ENCODE measurements at places on chromosomes 2 and 18. TPM values are rescaled to one million over a fixed set of nuclear protein-coding genes. Genes with fewer than 3 reads are reported as not detected.

DNA sequence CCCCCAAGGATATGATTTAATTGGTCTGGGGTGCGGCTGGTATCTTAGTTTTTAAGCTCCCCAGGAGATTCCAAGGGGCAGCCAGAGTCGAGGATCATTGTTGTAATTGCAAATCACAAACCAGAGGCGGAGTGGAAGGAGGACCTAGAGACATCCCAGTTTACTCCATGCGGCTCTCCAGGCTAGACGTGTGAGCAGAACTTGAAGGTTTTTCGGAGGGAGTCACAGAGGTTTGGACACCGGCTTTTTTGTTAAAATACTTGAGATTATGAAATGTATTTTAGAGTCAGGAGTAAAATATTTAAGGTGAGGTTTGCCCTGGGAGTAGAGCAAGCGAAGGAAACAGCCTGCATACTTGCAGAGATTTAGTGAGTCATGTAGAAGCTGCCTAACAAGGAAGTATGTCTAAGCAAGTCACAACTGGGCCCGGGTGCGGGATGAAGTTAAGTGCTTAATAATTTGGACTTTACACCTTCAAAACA is 39.5 kb downstream of the TGOLN2 start:
- peak; percentile 57 for DNase-seq

DNA sequence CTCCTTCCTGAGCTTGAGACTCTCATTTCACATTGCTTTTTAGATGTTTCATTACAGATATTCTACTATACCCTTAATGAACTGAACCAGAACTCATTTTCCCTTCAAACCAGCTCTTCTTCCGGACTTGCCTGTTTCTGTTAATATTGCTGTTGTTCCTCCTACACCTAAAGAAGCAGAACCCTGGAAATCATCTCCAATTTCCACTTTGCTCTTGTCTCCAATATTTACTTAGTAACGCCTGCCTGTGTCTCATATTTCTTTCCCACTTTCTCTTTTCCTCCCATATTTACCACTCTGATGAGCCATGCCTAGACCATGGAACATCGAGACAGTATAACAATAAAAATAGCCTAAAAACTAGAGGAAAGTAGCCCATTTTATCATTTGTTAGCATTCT is 17.9 kb upstream of the GMCL1 start:
- no peak for DNase-seq

GRCh38 chr2:6730649-6731532 is 134.8 kb downstream of the CMPK2 start:
- DNase-seq, result no peak

DNA sequence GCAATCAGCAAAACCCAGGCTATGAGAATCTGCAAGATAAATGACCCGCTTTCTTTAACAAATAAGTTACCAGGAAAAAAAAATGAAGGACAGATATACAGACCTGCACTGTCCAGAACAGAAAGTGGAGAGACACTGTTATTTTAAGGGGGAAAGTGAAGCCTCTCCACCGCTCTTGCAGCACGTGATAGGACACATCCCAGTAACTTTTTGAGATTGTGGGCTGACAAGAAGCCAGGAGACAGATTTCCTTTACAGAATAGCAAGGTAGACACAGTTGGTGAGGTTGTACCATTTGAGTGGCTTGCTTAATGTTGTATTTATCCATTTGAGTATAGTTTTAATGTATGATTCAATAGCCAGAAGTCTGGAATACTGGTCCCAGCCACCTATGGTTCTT is 13.0 kb downstream of the TMEM169 start:
- DNase-seq, result no peak

- no peak for DNase-seq
These were observed 217.8 kb downstream of the CDH2 start for GRCh38 chr18:27959101-27959500.

DNA sequence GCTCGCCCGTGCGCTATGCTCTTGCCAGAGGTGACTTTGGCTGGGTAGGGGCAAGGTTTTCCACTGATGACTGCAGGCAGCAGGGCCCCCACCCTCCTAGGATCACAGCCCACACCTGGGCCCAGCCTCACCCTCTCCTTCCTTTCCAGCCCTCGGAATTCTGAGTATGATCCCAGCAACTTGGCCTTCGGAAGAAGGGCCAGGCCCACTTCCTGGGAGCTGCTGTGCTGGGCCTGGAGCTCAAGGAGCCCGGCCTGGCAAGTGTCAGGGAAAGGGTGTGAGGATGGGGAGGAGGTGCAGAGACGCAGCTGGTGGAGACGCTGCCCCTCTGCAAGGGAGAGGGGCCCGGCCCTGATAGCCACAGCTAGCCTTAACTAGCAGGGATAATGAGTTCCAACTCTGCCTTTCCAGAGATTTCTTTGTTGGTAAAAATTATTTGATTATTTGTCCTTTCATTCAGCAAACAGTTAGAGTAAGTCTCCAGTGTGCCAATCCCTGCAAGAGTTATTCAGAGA is 1.7 kb upstream of the CNDP1 start:
- no peak for DNase-seq

GRCh38 chr2:242098445-242099128 is 229.1 kb downstream of the RTP5 start:
- DNase-seq, result no peak

DNA sequence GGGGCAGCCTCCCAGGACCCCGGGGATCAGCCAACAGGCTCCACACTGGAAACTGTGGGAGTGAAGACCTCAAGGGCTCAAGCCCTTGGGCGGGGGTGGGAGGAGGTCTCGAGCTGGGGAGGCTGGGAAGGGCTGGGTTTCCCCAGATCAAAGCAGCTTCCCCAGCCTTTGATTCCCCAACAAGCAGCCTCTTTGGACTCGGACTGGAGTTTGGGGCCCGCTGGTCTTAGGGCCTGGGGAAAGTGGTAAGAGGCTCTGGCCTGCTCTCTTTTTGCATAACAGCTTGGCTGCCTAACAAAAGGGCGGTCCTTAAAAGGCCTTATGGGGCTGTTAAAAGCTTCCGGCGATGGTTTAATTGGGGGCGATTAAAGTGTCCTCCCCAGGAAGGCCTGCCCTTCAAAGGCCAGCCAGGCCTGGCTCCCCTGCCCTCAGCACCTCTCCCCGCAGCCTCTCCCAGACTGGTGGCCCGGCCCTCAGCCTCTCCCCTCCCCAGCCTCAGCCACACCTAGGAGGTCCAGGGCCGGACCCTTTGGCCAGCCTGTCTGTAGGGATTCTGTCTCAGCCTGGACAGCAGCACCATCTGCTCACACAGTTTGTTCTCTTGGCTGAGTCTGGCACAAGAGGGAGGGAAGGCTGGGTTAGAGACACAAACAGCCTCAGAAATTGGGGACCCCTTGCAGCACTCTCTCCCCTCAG is 39.6 kb downstream of the ZFP36L2 start:
- DNase-seq, result peak; percentile 75

- DNase-seq, result no peak
These were observed 523.8 kb upstream of the SETBP1 start for GRCh38 chr18:44156776-44157335.

- DNase-seq, result no peak
These were observed 401.5 kb upstream of the TRIB2 start for GRCh38 chr2:12315224-12315623.

DNA sequence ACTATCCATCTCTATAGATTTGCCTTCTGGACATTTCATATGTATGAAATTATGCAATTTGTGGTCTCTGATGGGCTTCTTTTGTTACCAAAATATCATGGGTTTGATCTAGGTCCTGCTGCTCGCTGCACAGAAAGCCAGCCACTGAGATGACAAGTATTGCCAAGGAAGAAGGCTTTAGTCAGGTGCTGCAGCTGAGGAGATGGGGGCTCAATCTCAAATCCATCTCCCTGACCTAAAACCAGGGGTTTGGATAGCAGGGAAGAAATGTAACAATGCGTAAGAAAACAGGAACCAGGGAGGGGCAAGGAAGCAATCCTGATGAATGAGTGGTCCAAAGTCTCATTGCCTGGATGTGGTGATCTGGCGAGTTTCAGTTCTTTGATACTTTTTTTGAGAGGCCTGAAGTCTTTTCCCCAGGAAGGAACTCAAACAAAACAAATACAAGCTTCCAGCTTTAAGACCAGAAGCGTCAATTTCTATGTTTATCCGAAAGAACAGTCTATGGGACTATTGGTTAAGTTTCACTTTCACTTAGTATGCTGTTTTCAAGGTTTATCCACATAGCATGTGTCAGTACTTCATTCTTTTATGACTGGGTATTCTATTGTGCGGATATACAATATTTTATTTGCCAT is 3.4 kb upstream of the CKAP2L start:
- DNase-seq, result no peak

GRCh38 chr2:219689676-219690628 is 62.5 kb downstream of the SLC4A3 start:
- peak; percentile 40 for DNase-seq

DNA sequence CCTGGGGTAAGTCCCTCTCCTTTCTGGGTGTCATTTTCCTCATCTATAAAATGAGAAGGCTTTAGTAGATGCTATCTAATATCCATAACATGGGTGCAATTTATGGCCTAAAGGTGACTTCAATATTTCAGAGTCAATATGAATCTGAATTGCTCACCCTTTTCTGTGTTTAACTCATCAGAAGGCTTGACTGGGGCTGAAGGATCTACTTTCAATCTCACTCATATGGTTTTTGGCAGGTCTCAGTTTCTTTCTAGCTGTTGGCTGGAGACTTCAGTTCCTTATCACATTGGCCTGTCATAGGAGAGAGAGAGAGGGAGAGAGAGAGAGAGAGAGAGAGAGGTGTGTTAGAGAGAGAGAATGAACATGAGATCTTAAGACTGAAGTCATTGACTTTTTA is 343.7 kb upstream of the MEX3C start:
- no peak for DNase-seq

GRCh38 chr18:31801078-31801477 is 40.4 kb upstream of the SLC25A52 start:
- DNase-seq, result peak; percentile 30

DNA sequence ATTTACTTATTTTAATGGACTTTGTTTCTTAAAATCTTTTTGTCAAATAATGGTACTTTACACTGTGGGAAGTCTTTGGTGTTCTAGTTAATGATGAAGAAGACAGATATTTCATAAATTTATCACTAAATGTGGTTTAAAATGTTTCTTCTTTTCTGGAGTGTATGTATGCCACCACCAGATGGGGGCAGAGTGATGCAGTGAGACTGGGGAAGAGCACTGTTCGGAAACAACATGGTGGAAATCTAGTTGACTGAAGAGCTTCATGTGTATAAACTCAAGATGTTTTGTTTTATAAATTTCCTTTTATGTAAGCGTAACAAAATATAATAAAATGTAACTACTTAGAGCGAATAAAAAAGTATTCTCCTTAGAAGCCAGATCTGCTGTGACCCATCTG is 195.1 kb downstream of the KCNE4 start:
- no peak for DNase-seq

DNA sequence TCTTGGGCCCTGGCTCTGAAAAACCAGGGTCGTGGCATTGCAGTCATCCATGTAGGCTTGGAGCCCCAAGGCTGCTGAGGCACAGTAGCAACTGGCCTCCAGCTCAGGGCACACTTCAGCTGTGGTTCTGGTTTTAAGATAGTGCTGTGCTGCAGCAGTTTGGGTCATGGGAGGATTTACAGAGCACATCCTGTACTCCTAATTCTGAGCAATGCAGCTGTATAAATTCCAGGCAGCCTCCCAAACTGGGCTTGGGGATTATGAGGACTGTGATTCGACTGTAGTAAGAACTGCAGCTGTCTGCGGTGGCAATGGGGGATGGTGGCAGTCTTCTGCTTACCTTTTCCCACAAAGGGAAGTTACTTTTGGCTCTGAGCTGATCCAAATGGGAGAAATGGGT is 536.3 kb upstream of the GCFC2 start:
- DNase-seq, result no peak

GRCh38 chr2:134505446-134505845 is 213.4 kb downstream of the TMEM163 start:
- no peak for DNase-seq

GRCh38 chr2:149765636-149766035 is 178.1 kb upstream of the MMADHC start:
- no peak for DNase-seq

DNA sequence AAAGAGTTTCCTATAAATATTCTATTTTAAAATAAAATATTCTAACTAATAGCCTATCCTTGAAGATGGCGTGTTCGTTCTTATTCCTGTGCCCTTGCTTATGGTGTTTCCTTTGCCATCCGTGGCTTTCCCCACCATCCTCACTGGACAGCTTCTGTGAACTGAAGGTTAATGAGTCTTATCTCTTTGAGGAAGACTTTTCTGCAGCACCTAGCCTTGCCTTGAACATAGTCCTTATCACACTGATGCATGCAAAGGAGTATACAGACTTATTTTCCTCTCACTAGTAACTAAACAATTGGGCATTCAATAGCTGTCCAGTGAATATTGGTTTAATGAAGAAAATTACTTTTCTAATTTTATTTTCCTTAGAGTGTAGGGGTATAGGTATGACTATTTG is 88.1 kb downstream of the GULP1 start:
- DNase-seq, result no peak

GRCh38 chr2:183666031-183666430 is 541.8 kb downstream of the NUP35 start:
- DNase-seq, result no peak

- peak; percentile 64 for DNase-seq
These were observed 216.6 kb downstream of the RTP5 start for GRCh38 chr2:242085941-242086621.

GRCh38 chr2:172889768-172890430 is 154.3 kb downstream of the RAPGEF4 start:
- no peak for DNase-seq

GRCh38 chr2:46508759-46509158 is 29.4 kb downstream of the TMEM247 start:
- no peak for DNase-seq

DNA sequence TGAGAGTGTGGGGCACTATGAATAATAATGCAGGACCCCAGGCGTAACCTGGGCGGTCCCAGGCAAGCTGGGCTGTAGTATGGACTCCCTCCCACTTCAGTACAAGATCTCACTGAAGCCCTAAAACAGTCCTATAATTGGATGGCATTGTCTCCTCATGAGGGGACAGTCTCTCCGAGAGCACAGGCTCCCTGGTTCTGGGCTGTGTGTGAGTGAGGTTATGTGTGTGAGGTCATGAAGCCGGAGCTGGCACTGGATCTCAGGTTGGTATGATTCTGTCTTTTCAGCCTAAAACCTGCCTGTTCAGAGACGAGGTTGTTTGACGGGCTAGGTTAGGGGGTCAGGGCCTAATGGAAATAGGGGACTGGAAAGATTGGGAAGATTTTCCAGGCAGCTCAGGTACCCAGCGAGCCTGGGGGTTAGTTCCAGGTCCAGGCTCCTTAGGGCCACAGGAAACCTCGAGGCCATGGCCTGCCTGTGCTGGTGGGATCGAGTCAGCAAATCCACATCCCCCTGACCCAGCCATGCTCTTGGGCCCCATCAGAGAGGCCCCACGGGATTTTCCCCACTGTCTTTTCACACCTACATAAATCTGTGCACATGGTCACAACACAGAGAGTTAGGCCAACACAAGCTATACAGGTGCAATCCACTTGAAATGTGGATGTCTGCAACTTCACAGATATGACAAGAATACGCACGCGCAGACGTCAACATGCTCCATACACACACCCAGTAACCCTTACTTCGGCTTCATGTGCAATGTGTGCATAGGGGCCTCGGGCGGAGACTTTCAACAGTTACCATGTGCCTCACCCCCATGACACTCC is 94.8 kb downstream of the INHBB start:
- peak; percentile 67 for DNase-seq

C1D gene
- polyA plus RNA-seq, result 14.8 TPM

CCDC93 gene
- polyA plus RNA-seq, result 4.3 TPM

TMEM163 gene
- 3.2 TPM for polyA plus RNA-seq

CRACDL gene
- 5.4 TPM for polyA plus RNA-seq

TFCP2L1 gene
- 7.6 TPM for polyA plus RNA-seq

AQP12B gene
- polyA plus RNA-seq, result not detected

PROKR1 gene
- not detected for polyA plus RNA-seq

MAPRE2 gene
- 18.5 TPM for polyA plus RNA-seq

LAMA3 gene
- polyA plus RNA-seq, result 9.5 TPM

SATB2 gene
- polyA plus RNA-seq, result 1.2 TPM

KIF3C gene
- polyA plus RNA-seq, result 1.2 TPM

ATP6V1C2 gene
- polyA plus RNA-seq, result 0.61 TPM

DSG2 gene
- 16.1 TPM for polyA plus RNA-seq
